ENCODE measurements at places on chromosomes 11 and 22.

DNA sequence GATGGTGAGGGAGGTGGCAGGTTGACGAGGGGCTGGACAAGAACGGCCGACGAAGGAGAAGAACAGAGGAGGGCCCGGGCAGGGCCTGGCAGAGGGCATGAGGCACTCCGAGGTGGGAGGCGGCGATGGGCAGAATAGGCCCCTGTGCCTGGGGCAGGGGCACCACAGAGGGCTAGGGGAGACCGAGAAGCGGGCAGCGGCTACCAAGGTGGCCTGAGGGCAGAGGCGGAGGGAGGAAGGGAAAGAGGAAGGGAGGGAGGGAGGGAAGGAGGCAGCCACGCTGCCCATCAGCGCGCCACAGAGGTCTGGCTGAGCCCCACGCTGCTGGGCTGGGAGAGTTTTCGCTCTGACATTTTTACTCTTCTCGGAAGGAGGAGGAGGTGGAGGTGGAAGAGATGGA lies 11.3 kb downstream of the LSP1 start:
- DNase-seq, result no peak

GRCh38 chr11:88181776-88182175 lies 6.5 kb upstream of the RAB38 start:
- DNase-seq, result no peak

DNA sequence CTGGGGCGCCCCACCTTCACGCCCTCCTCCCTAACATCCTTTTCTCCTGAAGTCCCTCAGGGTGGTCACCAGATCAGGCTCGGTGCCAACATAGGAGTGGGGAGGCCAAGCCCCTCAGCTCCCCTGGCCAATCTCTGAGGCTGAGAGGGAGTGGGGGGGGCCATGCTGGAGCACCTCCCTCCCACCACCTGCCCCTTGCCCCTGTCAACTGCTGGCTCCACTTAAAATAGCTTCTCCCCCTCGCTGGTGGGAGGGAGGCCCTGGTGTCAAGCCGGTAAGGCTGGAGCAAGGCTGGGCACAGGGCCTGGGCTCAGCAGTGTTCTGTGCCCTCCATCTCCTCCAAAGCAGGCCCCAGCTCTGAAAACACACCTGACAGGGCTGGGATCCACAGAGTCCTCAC lies 4.9 kb downstream of the PLXNB2 start:
- DNase-seq, result no peak

GRCh38 chr11:114447892-114448291 lies 8.6 kb downstream of the REXO2 start:
- DNase-seq, result peak; percentile 58

GRCh38 chr11:61834278-61835048 lies 6.4 kb downstream of the FADS2 start:
- peak; percentile 76 for DNase-seq

- DNase-seq, result peak; percentile 48
These were observed 3.7 kb downstream of the SERPIND1 start for GRCh38 chr22:20777420-20778177.

DNA sequence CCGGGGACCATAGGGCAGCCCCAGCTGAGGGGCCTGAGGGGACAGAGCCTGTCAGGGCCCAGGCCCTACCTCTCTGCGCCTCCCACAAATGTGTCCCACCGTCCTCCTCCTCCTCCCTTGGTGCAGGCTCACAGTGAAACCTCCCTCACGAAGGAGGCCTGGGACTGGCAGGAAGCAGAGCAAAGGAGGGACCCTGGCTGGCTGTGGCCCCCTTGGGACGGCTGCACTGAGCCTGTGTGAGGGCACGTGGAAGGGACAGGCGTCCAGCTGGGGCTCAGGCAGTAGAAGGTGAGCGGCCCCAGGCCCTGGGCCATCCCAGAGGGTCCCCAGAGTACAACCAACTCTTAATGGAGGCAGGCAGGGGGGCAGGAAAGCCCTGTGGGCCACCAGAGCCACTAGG lies 60.7 kb downstream of the ELFN2 start:
- no peak for DNase-seq

- DNase-seq, result no peak
These were observed 348.2 kb downstream of the CADM1 start for GRCh38 chr11:115155978-115156377.

GRCh38 chr11:19633276-19633675 lies 79.4 kb upstream of the NAV2 start:
- DNase-seq, result peak; percentile 31

- peak; percentile 66 for DNase-seq
These were observed 184.2 kb upstream of the LUZP2 start for GRCh38 chr11:24312464-24313238.

DNA sequence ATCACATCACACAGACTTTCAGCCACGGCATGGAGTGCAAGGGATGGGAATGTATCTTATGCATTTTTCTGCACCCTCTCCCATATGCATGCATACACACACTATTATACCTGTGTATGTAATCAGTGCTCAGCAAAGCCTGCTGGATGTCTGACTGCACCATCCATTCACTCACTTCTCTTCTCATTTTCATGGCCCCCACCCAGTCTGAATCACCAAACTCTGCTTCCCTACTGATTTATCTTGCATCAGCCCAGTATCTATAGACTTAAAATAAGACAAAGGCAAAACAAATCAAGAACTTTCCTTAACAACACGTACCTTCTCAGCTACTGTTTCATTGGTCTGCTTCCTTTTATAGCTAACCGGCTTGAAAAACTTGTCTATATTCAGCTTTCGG lies 21.6 kb downstream of the DBX1 start:
- no peak for DNase-seq

DNA sequence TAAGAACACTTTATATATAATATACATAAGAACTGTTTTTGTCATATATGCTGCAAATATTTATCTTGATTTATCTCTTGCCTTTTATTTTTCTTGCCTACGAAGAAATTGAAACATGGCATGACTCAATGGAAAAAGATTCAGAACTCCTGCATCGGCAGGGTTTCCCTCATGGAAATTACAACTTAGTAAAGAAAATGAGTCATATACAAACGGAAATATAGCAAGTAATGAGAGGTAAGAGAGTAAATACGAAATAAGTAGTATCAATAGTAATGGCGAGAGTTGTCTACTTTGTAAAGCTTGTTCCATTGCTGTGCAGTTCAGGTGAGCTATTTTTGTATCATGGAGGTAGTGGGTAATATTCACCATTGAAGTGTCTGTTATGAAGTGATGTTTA lies 350.4 kb downstream of the DDX10 start:
- peak; percentile 84 for DNase-seq

GRCh38 chr11:77003963-77004362 lies 30.2 kb upstream of the B3GNT6 start:
- no peak for DNase-seq

- DNase-seq, result no peak
These were observed 854.5 kb downstream of the BRD1 start for GRCh38 chr22:48972979-48973693.

DNA sequence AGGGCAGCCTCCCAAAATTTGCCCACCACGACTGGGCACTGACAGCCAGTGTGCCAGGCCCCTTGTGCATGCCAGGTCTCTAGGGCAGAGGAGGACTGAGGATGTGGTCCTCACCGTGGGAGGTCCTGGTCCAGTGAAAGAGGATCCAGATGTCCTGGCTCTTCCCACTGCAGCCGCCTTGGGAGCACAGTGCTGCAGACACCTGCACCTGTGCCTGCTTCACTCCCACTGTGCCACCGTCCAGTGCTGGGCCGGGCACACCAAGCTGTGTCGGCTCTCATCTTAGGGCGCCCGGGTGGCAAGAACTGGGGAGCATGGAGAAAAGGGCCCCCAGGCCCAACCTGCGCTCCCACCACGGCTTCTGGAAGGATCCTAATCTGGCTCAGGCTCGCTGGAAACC lies 1147.1 kb downstream of the BRD1 start:
- no peak for DNase-seq

DNA sequence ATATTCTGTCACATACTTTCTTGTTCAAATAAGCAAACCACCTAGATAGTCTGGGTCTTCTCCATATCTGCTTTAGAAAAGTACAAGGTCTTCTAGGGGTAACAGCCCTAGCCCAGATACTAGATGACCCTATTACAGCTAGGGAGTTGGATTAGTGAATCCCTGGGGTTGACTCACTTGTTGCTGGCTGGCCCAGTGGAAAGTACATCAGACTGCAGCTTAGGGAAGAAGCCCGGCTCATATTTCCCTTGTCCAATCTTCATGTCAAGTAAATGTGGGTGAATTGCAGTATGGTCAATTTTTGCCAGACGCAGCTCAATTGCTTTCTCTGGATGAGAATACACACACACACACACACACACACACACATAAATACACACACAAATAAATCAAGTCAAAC lies 79.1 kb upstream of the SCUBE2 start:
- DNase-seq, result peak; percentile 61

GRCh38 chr22:38824585-38824984 lies 19.2 kb downstream of the NPTXR start:
- peak; percentile 72 for DNase-seq

- DNase-seq, result no peak
These were observed 5.6 kb downstream of the PNPLA5 start for GRCh38 chr22:43886231-43886630.

- peak; percentile 92 for DNase-seq
These were observed 5.9 kb upstream of the CNTF start for GRCh38 chr11:58616594-58616993.

DNA sequence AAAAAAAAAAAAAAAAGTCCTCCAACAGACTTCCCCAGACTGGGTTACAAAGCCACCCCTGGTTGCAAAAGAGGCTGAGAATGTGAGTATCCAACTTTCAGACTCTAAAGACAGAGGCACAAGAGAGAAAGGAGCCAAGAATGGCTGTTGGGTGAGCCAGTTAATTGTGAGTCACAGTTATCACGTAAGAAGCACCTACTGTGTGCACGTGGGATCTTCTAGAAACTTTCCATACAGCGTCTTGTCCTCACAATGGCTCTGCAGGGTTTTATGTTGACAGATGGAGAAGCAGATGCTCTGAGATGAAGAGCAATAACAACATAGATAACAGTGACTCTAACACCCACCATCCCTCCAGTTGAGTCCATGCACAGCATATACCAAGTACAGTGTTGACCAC lies 41.0 kb downstream of the CD82 start:
- DNase-seq, result no peak

DNA sequence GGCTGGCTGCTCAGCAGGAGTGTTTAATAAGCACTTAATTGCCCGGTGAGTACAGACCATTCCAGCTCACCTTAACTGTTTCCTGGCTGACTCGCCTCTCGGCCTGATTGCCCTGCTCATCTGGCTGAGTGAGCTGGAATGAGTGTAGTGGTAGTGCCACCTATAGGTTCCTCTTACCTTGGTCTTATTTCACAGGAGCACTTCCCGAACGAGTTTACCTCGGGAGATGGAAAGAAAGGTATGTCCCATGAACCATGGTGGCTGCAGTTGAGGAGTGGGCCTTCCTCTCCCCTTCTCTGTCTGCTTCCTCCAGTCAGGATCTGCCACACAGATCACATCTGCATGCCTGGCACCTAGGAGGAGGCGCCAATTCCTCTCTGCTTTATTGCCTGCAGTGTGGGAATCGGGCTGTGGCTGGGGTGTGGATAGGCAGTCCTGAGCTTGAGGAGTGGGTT lies 26.7 kb downstream of the UPB1 start:
- DNase-seq, result peak; percentile 64

DNA sequence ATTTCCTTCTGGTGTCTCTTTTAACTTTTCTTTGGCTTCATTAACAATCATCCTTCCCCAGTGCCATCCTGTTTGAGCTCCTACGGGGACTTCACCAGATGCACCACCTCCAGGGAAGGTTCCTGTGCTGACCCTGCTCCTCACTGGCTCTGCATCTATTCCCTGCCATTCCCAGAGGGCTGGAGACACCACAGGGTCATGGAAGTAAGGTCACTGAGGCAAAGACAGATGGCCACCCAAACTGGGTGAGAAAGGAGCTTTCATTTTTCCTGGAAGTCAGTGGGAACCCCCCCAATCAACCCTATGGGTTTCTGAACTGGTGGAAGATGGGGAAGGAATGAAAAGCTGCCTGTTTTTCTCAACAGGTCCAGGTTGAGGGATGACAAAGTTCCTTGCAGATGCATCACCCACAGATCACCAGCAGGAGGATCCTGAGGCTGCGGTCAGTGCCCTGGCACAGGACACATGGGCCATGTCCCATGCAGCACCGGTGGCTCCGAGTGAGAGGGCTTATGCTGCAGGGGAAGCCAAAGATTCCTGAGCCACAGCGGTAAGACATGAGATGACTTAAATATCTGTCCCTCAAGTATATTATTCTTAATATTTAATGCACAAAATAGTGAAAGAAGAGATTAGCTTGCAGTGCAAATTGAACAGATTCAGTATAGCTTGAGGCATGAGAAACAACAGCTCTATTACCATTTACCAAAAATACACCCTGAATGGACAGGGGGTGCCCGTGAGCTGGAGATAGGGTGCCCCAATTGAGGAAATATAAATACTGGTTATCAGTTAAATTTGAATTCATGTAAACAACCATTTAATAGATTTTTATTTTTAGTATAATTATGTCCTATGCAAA lies 73.0 kb upstream of the VPREB1 start:
- no peak for DNase-seq

GRCh38 chr11:115215694-115216617 lies 288.3 kb downstream of the CADM1 start:
- no peak for DNase-seq

GRCh38 chr11:57340039-57340615 lies 2.0 kb downstream of the P2RX3 start:
- DNase-seq, result no peak

DNA sequence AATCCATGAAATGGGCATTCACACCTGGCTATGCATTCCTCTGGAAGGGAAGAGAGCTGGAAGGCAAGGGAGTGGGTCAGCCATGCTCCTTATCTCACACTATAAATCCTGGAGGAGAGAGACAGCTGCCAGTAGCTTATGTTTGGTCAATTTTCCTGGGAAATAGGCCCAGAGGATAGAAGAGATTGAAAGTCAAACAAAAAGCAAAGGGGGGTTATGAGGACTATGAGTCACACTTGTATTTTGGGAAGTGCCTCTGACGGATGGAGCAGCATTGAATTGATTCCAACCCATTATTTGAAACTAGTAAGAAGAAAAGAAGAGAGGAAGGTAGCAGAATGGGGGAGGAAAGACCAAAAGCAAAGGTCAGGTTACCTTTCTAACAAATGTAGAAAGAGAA lies 25.0 kb downstream of the SNX19 start:
- DNase-seq, result no peak

- DNase-seq, result no peak
These were observed 105.9 kb downstream of the SGSM3 start for GRCh38 chr22:40476341-40476740.

DNA sequence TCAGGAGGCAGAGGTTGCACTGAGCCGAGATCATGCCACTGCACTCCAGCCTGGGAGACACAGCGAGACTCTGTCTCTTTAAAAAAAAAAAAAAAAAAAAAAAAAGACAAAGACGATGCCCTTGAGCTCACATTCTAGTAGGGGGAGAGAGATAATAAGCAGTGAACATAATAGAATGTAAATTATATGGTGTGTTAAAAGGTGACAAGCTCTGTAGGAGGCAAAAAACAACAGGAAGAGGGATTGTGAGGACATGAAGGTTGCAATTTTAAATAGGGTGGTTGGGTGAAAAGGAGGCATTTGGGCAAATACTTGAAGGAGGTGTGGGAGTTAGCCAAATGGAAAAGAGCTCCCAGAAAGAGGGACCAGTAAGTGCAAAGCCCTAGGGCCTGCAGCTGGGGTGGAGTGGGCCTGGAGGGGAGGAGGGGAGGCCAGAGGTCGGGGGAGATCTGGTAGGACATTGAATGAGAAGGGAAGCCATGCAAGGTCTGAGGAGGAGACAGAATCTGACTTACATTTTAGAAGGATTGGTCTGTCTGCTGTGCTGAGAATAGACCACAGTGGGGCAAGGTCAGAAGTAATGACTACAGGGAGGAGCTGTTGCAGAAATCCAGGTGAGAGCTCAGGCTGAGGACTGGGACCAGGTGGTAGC lies 26.6 kb downstream of the P2RY2 start:
- no peak for DNase-seq

Measured in astrocyte of the spinal cord (primary cell).